CD4-positive, CD25-positive, alpha-beta regulatory T cell (primary cell): ENCODE measurements at places on chromosomes 6 and 20. TPM values are rescaled to one million over a fixed set of nuclear protein-coding genes. Genes with fewer than 3 reads are reported as not detected.

Gene SYCP2
- 1.7 TPM for polyA plus RNA-seq

Gene CNBD2
- 8.5 TPM for polyA plus RNA-seq

Gene HLA-DMA
- 32.3 TPM for polyA plus RNA-seq

Gene BEND6
- not detected for polyA plus RNA-seq

Gene PRPH2
- 0.07 TPM for polyA plus RNA-seq

Gene DOK5
- polyA plus RNA-seq: 0.11 TPM

Gene C20orf141
- polyA plus RNA-seq: not detected
